Small intestine (tissue), 16 donors: ENCODE measurements at places on chromosomes 5 and 9. TPM values are rescaled to one million over a fixed set of nuclear protein-coding genes. Genes with fewer than 3 reads are reported as not detected.

GRCh38 chr9:82726424-82727276, 336.3 kb downstream of the RASEF start:
- DNase-seq, result no peak
- no peak overlapping the region for H3K27ac ChIP-seq
- no peaks in the 10 kb centered on the region for H3K4me1 ChIP-seq
- H3K4me3 ChIP-seq, result no peak overlapping the region
- no peaks in the 10 kb centered on the region for H3K36me3 ChIP-seq

DNA sequence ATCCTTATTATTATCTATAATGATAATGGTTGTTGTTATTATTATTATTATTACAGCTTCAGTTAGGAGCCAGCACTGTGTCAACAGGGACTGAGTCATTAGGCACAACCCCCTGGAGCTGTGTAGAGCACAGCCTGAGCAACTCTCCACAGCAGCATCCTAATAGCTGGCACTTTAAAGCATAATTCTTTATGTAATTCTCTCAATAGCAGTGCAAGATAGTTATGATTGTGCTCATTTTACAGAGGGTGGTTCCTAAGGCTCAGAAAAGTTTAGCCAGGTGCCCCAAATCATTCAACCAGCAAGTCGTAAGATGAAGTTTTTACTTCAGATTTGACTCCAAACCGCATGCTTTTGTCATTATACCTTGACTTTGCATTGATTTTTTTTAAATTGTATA, 390.3 kb downstream of the ANXA1 start:
- no peaks in the 10 kb centered on the region for H3K36me3 ChIP-seq
- no peaks in the 10 kb centered on the region for H3K4me1 ChIP-seq
- H3K27ac ChIP-seq, result no peak overlapping the region
- H3K27me3 ChIP-seq, result no peaks in the 10 kb centered on the region

DNA sequence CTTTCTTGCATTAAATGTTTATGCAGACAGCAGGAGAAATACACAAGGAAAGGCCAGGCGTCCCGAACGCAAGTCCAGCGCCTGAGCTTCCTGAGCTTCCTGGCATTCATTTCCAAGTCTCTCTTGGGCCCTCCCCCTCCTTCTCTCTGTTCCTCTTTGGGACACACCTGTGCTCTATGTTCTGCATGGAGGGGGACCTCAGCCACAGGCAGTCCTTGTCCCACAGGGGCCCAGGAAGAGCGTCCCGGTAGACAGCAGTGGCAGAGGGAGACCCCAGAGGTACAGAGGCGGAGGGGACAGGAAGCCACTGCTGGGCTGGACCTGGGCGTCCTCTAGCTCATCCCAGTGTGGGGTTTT, 221.3 kb downstream of the C9orf50 start:
- H3K4me1 ChIP-seq, result no peaks in the 10 kb centered on the region
- DNase-seq, result no peak
- H3K36me3 ChIP-seq, result no peaks in the 10 kb centered on the region

DNA sequence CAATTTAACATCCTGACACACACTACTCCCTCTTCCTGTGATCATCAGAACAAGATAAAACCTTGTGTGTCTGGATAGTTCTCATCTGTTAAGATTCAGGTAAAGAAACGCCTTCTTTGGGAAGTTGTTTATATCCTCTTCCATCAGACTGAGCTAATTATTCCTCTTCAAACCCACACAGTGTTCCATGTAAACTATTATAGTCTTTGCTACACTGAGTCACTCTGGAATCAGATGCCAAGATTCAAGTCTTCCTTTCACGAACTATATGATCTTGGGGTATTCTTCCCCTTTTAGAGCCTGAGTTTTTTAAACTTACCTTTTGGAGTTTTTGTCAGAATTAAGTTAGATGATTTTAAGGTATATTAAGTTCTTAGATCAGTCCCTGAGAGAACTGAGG, 2.0 kb downstream of the OR1J1 start:
- no peak overlapping the region for H3K4me3 ChIP-seq
- H3K27me3 ChIP-seq, result no peaks in the 10 kb centered on the region
- no peaks in the 10 kb centered on the region for H3K4me1 ChIP-seq
- H3K36me3 ChIP-seq, result no peaks in the 10 kb centered on the region

DNA sequence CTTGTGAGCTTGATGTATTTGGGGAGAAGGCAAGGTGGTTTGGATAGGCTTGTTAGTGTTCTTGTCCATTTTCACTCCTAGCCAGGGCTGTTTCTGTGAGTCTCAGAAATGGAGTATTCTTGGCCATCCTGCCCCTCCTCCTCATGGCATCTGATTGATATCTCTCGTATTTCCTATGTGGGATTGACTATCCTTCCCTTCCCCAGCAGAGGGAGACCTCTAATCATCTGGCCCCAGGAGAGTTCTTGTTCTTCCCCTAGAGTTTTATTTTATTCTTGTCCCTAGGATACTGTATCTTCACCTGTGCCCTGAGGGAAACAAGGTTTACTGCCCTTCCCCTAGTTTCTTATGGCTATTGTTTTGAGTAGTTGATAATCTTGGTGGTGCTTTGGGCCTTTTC, 114.4 kb downstream of the VPS13A start:
- no peak overlapping the region for H3K27ac ChIP-seq
- H3K4me3 ChIP-seq, result no peak overlapping the region
- H3K36me3 ChIP-seq, result peaks cover 13% of the 10 kb centered on the region
- H3K27me3 ChIP-seq, result no peaks in the 10 kb centered on the region
- no peak for DNase-seq

DNA sequence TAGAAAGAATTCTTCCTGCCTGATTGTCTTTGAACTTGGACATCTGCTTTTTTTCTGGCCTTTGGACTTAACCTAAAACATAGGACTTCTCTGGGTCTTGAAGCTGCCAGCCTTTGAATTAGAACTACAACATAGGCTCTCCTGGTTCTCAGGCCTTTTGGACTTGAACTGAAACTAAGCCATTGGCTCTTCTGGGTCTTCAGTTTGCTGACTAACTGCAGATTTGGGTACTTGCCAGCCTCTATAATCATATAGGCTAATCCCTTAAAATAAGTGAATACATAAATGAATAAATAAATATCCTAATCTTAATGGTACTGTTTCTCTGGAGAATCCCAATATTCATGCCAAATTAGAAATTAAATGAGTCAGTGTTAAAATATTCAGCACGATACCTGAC, 473.4 kb upstream of the PAPPA start:
- no peaks in the 10 kb centered on the region for H3K36me3 ChIP-seq
- no peak for DNase-seq
- no peak overlapping the region for H3K4me3 ChIP-seq
- no peaks in the 10 kb centered on the region for H3K27me3 ChIP-seq
- no peaks in the 10 kb centered on the region for H3K4me1 ChIP-seq

Gene PKD2L2
- not detected for polyA plus RNA-seq

Gene SPATA31C1
- not detected for polyA plus RNA-seq

GRCh38 chr5:128202320-128202719, 118.8 kb downstream of the SLC12A2 start:
- H3K36me3 ChIP-seq, result no peaks in the 10 kb centered on the region
- no peaks in the 10 kb centered on the region for H3K4me1 ChIP-seq

Gene ADAMTS16
- not detected for polyA plus RNA-seq

GRCh38 chr5:1468247-1468612, 23.0 kb upstream of the SLC6A3 start:
- no peaks in the 10 kb centered on the region for H3K4me1 ChIP-seq
- H3K36me3 ChIP-seq, result no peaks in the 10 kb centered on the region

GRCh38 chr5:95605786-95606185, 14.1 kb upstream of the GPR150 start:
- no peaks in the 10 kb centered on the region for H3K27me3 ChIP-seq
- no peak for DNase-seq
- peaks cover 3% of the 10 kb centered on the region for H3K36me3 ChIP-seq

Gene FST
- not detected for polyA plus RNA-seq

DNA sequence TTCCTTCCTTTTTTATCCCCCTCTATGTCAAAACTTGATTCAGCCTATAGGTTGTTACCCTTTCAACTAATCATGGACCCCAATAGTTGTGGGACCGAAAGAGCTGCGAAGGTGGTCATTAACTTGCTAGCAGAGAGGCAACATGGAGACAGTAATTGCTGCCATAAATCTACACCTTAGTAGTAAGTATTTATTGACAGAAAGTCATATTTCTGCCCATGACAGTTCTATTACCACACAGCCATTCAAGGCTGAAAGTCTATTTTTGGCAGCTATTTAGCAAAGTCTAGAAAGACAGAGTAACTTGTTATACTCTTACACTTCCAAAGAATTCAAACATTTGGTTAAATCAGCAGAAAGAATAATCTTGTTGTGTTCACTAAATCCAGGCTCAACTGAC, 236.2 kb downstream of the PRELID2 start:
- no peak overlapping the region for H3K4me3 ChIP-seq
- H3K27ac ChIP-seq, result no peak overlapping the region
- H3K27me3 ChIP-seq, result no peaks in the 10 kb centered on the region
- H3K36me3 ChIP-seq, result no peaks in the 10 kb centered on the region
- H3K4me1 ChIP-seq, result peaks cover 2% of the 10 kb centered on the region

Gene IL13
- not detected for polyA plus RNA-seq

Gene CLIC3
- not detected for polyA plus RNA-seq

DNA sequence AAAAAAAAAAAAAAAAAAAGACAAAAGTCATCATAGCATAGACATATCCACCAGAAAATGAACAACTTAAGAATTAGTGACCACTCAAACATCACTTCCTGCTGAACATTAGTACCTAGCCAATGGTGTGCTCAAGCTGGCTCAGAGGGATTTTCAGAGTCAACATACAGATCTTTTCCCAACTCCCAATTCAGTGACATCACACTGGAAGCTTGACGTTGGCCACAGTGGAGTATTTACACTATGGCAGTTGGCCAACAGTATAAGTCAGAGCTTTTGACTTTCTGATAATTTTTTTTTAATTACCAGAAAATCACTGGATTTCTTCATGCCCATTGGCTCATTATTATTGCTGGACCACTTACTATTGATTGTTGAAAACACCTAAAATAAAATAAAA, 383.5 kb downstream of the ARHGEF28 start:
- no peak overlapping the region for H3K27ac ChIP-seq
- H3K4me1 ChIP-seq, result no peaks in the 10 kb centered on the region
- no peak overlapping the region for H3K4me3 ChIP-seq

DNA sequence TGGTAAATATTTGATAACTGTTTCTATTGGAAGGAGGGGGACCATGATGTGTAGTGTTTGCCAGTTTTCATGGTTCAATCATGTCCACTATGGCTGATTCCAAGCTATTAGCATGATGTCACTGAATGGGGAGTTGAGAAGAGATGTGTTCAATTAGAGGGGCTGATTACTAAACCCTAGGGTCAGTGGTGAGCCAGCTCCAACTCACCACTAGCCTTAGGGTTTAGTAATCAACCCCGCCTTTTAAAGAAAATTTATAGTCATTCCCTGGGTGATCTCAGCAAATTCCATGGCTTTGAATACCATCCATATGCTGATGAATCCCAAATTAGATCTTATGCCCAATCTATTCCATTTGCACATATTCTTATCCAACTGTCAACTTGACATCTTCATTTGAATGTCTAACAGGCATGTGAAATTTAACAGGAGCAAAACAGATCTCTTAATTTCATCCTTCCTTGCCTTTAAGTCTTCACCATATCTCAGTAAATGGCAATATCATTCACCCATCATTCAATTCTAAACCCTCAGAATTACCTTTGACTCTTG, 98.8 kb downstream of the GCNT1 start:
- no peaks in the 10 kb centered on the region for H3K4me1 ChIP-seq
- no peaks in the 10 kb centered on the region for H3K27me3 ChIP-seq
- DNase-seq, result no peak
- H3K36me3 ChIP-seq, result no peaks in the 10 kb centered on the region
- H3K4me3 ChIP-seq, result no peak overlapping the region
- H3K27ac ChIP-seq, result no peak overlapping the region

- no peaks in the 10 kb centered on the region for H3K36me3 ChIP-seq
- H3K27ac ChIP-seq, result no peak overlapping the region
- H3K4me3 ChIP-seq, result no peak overlapping the region
- DNase-seq, result peak; percentile 29
Observed at GRCh38 chr9:81682797-81683196, 6.5 kb downstream of the TLE1 start.

DNA sequence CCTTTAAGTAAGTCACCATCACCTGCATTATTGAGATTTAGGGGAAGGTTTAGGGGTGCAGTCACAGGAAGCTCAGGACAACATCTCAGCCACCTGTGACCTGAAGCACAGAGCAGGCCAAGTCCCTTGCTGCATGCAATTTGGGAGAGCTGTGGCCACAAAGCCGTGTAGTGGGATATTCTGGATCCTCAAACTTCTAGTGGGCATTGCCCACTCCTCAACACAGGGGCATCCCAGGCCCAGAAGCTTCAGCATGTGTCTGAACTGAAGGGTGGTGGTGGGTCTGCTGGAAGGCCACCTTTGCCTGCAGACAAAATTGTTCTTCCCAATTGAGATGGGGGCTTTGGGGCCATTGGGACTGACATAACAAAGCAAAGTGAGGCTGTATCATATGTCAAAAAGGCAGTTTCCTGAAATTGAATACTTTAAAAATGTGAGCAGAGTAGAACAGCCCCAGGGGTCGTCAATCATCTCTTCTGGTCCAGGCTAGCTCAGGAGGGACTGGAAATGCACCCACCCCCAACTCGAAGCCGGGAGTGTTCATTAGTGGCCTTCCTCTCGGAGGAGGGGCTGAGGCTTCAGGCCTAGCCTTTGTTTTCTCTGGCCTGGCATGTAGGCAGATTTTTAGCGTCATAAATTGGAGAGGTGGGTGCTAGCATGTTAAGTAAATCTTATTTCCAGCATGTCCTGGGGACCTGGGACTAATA, 2.8 kb upstream of the GADD45G start:
- DNase-seq, result no peak
- H3K36me3 ChIP-seq, result no peaks in the 10 kb centered on the region
- no peaks in the 10 kb centered on the region for H3K4me1 ChIP-seq
- H3K4me3 ChIP-seq, result no peak overlapping the region
- no peaks in the 10 kb centered on the region for H3K27me3 ChIP-seq
- H3K27ac ChIP-seq, result no peak overlapping the region

Gene PCDHA1
- not detected for polyA plus RNA-seq

Gene CCDC171
- 2.1 TPM for polyA plus RNA-seq

DNA sequence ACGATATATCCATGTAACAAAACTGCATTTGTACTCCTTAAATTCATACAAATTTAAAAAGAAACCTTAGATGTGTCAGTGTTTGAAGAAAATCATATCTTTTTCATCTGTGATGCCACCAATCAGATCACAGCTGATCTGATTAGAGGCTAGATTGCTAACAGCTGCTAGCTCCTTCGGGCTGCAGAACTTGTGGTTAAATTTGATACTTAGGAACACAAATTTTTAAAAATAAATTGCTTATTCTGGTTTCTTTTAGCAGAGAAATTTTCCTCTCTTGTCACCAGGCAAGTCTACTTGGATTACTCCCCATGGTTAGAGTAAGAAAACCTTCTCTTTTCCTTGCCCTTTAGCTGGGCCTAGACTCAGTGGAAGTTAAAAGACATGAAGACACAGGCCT, 94.6 kb upstream of the RANBP6 start:
- no peaks in the 10 kb centered on the region for H3K36me3 ChIP-seq
- H3K4me3 ChIP-seq, result no peak overlapping the region
- H3K27me3 ChIP-seq, result no peaks in the 10 kb centered on the region
- no peaks in the 10 kb centered on the region for H3K4me1 ChIP-seq
- no peak for DNase-seq

Gene DAB2
- 11.6 TPM for polyA plus RNA-seq

GRCh38 chr5:1470762-1471211, 25.5 kb upstream of the SLC6A3 start:
- no peak for DNase-seq
- no peak overlapping the region for H3K4me3 ChIP-seq
- no peak overlapping the region for H3K27ac ChIP-seq
- no peaks in the 10 kb centered on the region for H3K4me1 ChIP-seq
- no peaks in the 10 kb centered on the region for H3K27me3 ChIP-seq

Gene NR4A3
- polyA plus RNA-seq, result 0.28 TPM
